AG20443 (cell line): ENCODE measurements at places on chromosomes 1 and 21.

DNA sequence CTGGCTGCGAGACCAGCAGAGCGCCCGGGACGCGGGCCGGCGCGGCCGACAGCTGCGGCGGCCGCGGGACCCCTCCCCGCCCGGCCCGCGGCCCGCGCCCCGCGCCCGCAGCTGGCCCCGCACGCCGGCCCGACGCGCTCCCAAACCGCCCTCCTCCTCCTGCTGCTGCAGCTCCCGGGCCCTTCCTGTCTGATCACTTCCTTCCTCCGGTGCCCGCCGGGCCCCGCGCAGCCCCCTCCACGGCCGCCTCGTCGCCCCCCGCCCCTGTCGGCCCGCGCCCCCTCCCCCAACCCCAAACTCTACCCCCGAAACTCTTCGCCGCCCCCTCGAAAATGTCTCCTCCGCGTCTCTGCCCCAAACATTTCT is 594 bp downstream of the LUZP1 start:
- no peak for DNase-seq

DNA sequence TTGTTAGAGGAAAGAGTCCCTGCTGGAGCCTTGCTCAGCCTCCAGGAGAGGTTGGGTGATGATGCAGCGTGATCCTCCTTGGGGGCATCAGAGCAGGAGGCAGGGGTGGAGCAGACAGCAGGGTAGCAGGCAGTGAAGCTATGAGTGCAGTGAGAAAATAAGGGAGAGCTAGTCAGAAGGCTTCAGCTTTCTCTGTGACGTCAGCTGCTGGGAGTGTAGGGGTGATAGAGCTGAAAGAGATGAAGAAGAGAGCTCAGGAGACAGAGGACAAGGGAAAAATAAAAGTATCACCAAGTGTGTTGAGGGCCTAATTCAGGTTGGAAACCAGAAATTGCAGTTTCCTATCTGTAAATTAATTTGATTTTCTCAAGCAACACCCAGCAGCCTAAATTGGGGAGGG is 2.2 kb upstream of the ADAM30 start:
- no peak for DNase-seq

GRCh38 chr1:7518411-7518810 is 252.7 kb upstream of the VAMP3 start:
- no peak for DNase-seq

DNA sequence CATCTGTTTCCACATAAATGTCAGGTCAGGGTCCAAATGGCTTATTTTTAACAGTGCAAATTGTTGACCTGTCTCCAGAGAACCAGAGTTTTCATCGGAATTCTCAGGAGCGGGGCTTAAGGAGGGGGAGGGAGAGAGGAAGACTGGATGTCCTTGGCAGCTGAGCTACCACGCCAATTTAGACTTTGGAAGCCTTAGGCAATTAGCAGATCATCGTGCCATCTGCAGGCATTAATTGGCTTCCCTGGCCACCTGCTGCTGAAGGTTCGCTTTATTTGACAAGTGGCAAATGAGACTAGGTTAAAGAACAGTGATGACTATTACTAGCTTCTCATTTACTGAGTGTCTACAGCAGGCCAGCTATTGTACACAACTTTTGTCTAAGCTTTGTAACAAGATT is 43.7 kb downstream of the HLX start:
- no peak for DNase-seq

DNA sequence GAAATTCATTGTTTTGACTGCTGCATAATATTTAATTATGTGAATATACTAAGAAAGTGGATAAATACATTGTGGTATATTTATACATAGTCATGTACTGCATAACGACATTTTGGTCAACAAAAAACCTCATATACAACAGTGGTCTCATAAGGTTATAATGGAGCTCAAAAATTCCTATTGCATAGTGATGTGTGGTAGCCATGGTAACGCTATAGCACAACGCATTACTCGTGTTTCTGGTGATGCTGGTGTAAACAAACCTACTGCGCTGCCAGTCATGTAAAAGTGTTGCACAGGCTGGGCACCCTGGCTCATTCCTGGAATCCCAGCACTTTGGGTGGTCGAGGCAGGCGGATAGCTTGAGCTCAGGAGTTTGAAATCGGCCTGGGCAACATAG is 52.6 kb upstream of the NHLH2 start:
- DNase-seq: no peak

- no peak for DNase-seq
Measured at GRCh38 chr1:151065089-151065645, 5.0 kb downstream of the MLLT11 start.

- no peak for DNase-seq
Measured at GRCh38 chr1:11453742-11454491, 25.0 kb upstream of the DISP3 start.

DNA sequence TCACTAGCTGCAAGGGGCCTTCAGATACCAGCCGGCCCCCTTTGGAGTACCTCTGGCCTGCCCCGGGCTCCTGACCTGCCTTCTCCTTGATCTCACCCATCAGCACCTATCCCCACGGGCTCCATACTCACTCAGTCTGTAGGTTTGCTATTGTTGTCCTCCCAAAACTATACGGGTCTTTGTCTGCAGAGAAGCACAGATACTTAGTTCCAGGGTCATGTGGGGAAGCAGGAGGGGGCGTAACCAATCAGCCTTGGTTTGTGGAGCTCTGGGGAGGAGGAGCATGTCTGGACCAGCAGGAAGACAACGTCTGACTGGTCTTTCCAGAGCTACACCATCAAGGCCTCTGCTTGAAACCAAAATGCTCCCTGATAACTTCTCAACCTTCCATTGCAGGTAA is 15.2 kb downstream of the TMEM63A start:
- no peak for DNase-seq

GRCh38 chr1:239899747-239900146 is 191.9 kb upstream of the FMN2 start:
- no peak for DNase-seq

DNA sequence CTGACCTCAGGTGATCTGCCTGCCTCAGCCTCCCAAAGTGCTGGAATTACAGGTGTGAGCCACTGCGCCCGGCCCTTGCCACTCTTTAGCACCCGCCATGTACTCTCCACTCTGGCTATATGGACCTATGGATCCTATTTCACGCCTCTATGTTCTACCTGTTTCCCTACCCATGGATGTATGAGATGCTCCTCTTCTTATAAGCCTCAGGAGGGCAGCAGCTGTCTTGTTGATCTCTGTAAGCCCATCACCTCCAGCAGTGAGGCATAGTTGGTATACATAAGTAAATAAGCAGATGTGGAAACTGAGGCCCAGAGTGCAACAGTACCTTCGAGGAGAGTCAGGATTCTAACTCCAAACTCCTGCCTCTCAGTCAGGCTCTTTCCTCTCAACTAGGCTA is 24.7 kb upstream of the ARTN start:
- DNase-seq: no peak

GRCh38 chr1:243323491-243323890 is 67.7 kb downstream of the SDCCAG8 start:
- DNase-seq: no peak

DNA sequence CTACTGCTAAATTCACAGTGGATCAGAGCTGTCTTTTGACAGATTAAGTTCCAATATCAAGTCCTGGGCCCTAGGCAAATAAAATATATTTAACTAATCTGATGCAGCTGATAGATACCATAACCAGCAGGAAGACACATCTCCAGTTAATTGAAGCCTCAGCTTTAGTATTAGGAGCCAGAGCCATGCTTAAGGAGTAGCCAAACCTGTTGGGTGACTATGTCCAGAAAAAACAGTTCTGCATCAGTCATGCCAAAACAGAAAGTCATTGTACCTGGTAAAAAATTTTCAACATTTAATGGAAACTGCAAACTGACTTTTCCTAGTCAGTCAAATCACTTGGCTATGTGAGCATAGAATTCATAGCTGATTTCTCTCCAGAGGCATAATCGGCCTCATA is 200.5 kb upstream of the RUNX1 start:
- no peak for DNase-seq

DNA sequence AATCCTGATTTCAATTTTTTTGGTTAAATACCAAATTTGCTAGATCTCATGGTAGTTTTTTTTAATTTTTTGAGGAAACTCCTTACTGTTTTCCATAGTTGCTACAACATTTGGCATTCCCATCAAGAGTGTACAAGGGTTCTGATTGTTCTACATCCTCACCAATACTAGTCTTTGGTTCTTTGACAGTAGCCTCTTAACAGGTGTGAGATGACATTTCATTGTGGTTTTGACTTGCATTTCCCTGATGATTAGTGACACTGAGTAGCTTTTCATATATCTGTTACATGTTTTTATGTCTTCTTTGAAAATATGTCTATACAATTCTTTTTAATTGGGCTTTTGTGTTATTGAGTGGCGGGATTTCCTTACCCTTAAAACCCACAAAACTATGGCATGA is 20.9 kb upstream of the RGS13 start:
- no peak for DNase-seq

DNA sequence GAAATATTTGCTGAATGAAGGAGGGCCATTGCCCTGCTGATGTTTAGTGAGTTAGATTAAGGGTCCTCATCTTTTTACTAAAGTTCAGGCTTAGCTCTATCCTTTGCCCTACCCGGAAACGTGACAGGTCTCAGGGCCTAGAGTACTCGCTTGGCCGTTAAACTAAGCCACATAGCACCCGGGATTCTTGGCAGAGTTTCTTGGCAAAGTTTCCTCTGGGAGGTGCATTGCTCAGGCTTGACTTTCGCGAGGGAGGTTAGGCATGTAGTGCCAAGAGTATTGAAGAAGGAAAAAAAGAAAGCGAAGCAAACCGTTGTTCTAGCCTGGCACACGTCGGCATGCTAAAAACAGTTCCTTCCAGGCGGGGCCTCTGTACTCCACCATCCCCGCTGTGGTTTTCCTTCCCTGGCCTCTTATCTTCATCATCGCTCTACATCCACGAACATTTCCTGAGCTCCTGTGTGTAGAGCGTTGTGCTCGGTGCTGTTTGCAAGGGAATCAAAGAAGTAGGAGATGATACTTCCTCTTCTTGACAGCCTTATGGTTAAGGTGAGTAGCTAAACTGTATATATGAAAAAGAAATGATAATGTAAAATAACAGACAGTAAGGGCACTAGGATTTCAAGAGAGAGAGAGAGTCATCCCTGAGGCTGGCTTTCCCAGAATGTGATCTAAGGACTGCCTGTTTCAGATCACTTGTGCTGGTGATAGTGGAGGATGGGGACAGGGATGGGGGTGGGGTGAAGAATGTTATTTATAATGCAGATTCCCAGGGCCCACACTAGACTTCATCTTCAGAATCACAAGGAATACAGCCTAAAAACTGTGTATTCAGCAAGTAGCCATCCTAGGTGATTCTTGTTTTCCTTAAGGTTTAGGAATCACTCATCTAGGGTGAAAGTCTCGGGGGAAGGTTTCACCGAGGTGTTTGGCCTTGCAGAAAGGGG is 18.8 kb downstream of the RNF220 start:
- DNase-seq: peak; percentile 61

DNA sequence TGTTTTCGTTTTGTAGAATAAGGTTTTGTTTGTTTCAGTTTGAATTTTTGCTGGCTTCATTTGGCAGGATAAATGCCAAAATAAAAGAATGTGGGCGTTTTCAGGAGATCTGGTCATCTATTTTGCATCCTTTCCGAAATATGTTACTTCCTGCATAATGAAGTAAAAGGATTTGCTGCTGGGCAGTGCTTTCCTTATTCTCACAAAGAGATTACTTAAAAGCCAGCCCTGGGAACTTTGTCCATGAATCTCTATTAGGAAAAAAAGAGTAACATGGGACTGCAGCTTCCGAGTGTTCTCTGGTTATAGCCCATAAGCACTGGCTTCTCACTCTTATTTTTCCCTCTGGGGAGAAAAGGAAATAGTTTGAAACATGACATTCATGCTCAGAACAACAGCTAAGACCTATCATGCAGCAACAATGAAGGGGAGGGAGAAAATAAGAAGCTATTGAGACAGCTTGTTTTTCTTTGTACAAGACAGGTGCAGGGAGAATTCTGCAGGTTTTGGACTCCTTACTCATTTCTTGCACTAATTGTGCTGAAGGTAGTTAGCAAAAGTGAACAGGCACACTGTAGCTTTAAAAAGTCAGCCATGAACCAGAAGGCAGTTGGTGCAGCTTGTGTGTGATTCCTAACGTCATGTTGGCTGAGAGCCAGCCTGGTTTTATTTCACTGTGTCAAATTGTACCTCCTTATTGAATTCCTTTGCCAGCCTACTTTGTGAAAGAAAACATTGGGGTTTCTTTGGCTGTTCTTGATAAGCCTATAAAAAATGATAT is at the start of gene SAMD13:
SAMD13 (plus strand) TSS at position 705 of the 781 bp plus-strand sequence. CDS start 1,527 bp downstream, outside the sequence.
- peak; percentile 41 for DNase-seq

GRCh38 chr1:166378805-166379204 is 212.0 kb upstream of the FAM78B start:
- DNase-seq: no peak

- no peak for DNase-seq
Measured at GRCh38 chr1:33088119-33088906, 7.4 kb downstream of the AZIN2 start.

DNA sequence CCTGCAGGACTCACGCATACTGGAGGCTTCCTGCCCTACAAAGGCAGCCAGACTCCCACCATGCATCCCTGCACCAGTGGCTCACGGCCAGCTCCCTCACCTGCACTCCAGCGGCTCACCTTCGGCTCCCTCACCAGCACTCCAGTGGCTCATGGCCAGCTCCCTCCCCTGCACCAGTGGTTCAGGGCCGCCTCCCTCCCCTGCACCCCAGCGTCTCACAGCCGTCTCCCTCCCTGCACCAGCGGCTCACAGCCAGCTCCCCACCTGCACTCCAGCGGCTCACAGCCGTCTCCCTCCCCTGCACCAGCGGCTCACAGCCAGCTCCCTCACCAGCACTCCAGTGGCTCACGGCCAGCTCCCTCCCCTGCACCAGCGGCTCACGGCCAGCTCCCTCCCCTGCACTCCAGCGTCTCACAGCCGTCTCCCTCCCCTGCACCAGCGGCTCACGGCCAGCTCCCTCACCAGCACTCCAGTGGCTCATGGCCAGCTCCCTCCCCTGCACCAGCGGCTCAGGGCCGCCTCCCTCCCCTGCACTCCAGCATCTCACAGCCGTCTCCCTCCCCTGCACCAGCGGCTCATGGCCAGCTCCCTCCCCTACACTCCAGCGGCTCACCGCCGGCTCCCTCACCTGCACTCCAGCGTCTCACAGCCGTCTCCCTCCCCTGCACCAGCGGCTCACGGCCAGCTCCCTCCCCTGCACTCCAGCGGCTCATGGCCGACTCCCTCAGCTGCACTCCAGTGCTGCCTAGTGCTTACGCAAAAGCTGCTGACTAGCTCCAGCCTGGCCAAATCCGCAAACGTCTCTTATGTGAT is 324.5 kb downstream of the NPHP4 start:
- no peak for DNase-seq

DNA sequence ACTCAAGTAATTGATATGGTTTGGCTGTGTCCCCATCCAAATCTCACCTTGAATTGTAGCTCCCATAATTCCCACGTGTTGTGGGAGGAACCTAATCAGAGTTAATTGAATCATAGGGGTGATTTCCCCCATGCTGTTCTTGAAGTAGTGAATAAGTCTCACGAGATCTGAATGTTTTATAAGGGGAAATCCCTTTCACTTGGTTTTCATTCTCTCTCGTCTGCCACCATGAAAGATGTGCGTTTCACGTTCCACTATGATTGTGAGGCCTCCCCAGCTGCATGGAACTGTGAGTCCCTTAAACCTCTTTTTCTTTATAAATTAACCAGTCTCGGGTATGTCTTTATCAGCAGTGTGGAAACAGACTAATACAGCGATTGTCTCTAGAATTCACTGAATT is 135.4 kb downstream of the BACH1 start:
- DNase-seq: no peak

- no peak for DNase-seq
Measured at GRCh38 chr1:15011661-15012060, 141.9 kb upstream of the TMEM51 start.
